ENCODE measurements at places on chromosomes 2 and 18.
A peak's percentile ranks its signal among the peaks of the same experiment; 100 is the strongest.

- DNase-seq, result no peak
These were observed 54.2 kb upstream of the ZSWIM2 start for GRCh38 chr2:186903216-186903615.

DNA sequence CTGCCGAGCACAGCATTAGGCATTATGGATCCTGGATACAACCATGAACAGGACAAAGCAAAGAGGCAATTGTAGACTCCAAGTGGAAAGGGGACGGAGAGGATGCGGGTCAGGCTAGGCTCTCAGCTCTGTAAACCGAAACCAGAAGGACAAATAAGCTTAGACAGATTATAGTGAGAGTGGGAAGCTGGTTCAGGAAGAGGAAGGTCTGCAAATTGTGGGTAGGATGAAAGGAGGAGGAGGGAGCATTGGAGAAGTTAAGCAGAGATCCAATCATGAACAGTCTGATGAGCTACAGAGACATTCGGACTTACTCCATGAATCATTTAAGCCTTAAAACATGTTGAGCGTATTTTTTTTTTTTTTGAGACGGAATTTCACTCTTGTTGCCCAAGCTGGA, 3.0 kb downstream of the MSH6 start:
- no peak for DNase-seq

- no peak for DNase-seq
These were observed 5.9 kb downstream of the RNF103 start for GRCh38 chr2:86617738-86618137.

- no peak for DNase-seq
These were observed 1304.3 kb upstream of the DDX18 start for GRCh38 chr2:116510117-116510671.

DNA sequence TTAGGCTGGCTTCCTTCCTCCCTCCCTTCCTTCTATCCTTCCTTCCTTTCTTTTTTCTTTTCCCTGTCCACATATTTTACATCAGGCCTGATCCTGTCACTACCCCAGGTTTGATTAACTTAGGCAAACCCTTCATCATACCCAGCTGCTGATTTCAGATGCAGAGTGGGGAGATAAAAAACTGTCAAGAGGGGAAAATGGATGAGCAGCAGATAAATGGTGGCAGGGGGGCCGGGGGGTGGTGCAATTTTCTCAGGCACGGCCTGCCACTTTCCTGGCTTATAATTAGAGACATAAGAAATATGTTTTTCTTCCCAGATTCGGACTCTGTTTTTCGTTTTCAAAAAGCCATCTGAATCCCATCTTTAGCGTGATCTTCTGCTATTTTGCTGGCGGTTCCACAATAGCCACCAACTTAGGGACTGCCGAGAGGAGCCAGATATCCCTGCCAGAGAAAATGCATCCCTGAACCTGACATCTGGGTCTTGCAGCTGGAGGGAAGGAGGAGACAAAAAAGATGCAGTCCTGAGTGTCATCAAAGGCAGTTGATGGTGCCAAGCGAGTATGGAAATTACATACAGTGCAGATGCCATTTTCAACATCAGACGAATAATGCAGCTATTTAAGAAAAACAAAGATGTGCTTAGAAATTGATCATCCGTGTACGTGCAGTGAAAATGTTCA, 49.9 kb downstream of the CXCR4 start:
- DNase-seq, result no peak

DNA sequence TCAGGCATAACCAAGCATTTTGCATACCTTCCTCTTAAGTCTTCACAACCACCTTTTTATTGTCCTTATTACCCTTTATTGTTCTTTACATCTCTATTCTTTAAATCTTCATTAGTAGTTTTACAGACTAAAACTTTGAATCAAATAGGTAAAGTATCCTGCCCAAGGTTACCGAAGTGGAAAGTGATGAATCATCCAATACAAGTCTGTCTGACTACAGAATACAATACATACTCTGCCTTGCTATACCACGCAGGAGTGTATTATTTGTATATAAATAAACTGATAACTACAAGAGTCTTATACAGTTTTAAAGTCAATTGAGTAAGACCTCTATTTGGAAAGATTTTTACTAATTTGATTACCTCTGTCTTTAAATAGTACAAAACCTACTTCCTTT, 196.0 kb downstream of the ZEB2 start:
- no peak for DNase-seq

DNA sequence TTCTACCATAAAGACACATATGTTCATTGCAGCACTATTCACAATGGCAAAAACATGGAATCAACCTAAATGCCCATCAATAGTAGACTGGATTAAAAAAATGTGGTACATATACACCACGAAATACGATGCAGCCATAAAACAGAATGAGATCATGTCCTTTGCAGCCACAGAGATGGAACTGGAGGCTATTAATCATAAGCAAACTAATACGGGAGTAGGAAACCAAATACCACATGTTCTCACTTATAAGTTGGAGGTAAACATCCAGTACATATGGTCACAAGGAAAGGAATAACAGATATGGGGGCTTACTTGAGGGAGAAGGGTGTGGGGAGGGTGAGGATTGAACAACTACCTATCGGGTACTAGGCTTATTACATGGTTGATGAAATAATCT, 7.7 kb downstream of the HMSD start:
- DNase-seq, result no peak

- DNase-seq, result no peak
These were observed 26.9 kb downstream of the CELF4 start for GRCh38 chr18:37538526-37539205.

GRCh38 chr2:232714969-232715368, 17.8 kb downstream of the GIGYF2 start:
- DNase-seq, result no peak

DNA sequence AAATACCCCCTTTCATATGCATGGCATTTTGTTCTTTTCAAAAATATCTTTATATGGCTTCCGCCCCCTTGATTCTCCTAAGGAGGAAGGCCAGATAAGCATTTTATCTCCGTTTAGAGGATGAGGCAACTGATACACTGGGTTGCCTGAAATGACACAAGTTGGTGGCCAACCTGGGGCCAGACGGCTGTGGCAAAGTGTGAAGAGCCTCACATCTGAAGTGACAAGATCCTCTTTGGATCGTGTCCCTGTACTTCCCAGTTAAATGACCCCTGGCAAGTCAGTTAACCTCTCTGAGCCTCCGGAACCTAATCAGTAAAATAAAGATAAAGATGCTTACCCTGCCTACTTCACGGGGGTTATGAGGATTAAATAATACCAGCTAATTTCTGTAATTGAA, 4.6 kb downstream of the SETBP1 start:
- DNase-seq, result no peak

GRCh38 chr2:201883606-201884369, 77.5 kb downstream of the CDK15 start:
- DNase-seq, result no peak

GRCh38 chr2:171271971-171272436, 111.3 kb upstream of the TLK1 start:
- no peak for DNase-seq

DNA sequence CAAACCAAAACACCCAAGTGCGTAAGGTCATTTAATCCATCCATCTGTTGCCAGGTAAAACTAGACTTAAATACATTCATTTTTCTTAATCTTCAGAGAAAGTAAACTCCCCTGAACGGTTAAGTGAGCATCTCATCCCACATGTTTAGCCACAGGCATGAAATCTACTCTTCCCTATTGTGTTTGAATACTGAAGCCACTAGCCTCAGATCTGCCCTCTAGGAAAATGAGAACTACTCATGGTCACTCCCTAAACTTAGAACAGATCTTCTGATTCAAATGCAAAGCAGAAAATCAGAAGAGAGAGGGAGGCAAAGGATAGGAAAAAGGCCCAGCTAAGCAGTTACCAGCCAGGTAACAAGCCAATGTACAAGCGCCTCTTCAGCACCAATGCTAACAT, 7.1 kb downstream of the TMEM247 start:
- DNase-seq, result no peak

- no peak for DNase-seq
These were observed 7.2 kb downstream of the ARPC2 start for GRCh38 chr2:218224186-218224585.

- DNase-seq, result no peak
These were observed 66.6 kb downstream of the MYOM1 start for GRCh38 chr18:3153107-3153704.

GRCh38 chr2:157929871-157930667, 53.9 kb upstream of the ACVR1 start:
- no peak for DNase-seq

DNA sequence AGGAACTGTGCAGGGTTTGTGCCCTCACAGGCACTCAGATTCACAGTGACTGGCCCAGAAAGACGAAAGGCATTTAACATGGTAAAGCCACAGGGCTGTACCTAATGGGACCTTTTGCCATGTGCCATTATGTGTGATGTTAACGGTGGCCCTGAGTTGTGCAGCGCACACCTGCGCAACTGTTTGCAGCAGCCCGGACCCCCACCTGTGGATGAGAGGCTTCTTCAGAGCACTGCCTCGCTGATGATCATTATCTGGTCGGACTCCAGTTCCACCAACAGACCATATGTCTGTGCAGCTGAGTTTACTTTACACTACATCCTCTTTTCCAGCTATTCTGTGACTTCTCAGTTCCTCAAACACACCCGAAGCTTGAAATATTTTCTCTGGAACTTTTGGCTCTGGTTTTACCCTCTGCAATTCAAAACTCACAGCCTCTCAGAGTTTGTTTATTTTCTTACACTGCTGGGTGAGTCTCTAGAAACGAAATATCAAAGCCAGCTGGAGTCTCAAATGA, 35.6 kb upstream of the UBE2F start:
- DNase-seq, result no peak

DNA sequence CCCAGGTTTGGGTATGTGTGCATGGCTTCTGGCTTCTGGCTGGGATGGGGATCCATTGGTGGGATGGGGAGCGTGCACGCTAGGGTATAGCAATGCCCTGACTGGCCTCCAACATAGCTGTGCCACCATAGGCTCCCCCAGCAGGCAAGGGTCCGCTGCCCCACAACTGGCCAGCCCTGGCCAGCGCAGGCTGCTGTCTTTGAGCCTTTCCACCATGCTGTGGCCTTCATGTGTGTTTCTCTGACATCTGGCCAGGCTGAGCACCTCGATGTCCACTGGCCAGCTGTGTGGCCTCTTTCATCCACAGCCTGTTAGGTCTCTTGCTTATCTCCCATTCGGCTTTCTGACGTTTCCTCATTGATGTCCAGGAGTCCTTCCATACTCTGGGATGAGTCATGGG, 231.3 kb downstream of the NDUFA10 start:
- DNase-seq, result no peak

DNA sequence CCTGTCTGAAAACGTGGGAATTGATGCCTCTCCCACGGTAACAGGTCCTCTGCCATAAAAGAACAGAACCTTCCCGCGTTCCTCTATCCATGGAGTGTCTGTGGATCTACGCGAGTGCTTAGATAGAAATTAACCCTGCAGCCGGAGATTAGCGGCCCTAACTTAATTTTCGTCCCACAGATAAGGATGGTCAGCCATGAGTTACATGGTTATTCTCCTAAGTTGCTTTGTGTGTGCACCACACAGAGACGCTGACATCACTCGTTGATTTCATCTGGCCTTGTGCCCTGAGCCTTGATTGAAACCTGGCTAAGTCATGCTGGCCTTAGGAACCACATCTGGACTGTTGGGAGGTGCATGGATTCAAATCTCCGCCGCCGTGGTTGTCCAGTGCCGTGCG, 132.1 kb downstream of the GBX2 start:
- no peak for DNase-seq

GRCh38 chr2:184357033-184357432, 241.3 kb upstream of the ZNF804A start:
- no peak for DNase-seq

DNA sequence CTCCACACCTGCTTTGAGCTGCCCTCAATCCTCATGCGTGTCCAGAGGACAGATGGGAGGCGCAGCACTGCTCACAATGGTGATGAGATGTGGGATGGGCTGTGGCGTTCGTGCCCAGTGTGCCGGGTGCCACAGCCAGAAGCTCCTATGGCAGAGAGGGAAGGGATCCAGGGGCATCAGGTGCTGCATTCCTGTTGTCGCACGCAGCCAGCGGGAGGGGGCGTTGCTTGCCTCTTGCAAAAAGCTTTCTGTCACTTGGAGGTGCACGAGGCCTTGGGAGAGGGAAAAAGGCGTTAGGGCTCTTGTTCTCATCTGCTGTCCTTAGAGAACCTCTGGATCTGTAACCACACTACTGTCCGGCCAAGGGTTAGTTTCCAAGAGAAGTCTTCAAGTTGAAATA, 29.2 kb upstream of the ALLC start:
- peak; percentile 38 for DNase-seq

GRCh38 chr2:149536649-149537048, 50.9 kb downstream of the MMADHC start:
- DNase-seq, result no peak

DNA sequence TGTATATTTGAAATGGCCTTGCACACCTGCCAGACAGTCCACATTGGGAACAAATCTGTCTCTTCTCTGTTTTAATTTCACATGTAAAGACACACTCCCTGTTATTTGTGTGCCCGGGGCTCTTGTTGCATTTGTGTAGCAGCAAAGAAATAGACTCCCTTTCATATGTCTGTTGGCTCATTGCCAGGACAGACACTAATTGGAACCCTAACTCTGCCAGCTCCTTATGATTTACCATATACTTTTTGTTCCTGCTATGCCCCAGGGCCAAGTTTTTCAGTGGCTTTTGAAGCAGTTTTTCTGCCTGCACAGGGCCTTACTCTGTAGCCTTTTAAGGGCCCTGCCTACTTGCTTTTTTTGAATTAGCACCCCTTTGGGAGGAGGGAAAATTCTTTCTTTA, 396.9 kb downstream of the DLGAP1 start:
- DNase-seq, result no peak

- DNase-seq, result no peak
These were observed 300.6 kb downstream of the TDRD15 start for GRCh38 chr2:21424375-21424774.

GRCh38 chr18:29226213-29226612, 1049.3 kb upstream of the CDH2 start:
- no peak for DNase-seq

- no peak for DNase-seq
These were observed 44.6 kb downstream of the REEP1 start for GRCh38 chr2:86292571-86293515.

DNA sequence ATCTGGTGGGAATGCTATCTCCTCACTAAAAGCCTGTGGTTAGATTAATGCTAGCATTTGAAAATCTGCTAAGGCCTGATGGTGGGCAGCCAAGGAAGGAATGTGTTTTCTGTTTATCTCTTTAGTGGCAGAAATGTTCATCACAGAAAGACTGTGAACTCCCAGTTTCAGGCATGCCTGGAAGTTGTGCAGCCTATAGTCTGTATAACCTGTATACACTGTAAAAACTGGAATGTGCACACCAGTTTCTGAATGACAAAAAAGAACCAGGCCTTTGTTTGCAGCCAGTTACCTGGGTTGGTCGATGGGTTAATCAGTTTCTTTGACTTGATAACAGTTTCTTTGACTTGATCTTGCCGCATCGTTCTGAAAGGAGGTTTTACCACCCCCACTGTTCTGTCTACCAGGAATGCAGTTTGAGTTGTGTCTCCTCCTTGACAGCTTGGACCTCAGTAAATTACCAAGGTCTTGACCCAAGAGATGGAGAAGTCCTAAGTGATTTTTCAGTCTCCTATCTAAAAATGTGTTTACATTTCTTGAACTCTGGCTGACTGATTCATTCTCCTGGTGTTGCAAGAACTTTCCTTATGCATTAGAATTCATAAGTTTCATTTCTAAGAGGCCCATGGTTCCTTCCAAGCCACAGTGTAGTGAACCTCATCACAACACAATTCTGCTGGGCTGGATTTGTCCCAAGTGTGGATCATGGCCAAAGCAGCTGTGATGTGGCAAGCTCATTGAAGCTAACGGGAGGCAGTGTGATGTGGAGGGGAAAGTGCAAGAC, 62.2 kb downstream of the KIAA2012 start:
- DNase-seq, result no peak

GRCh38 chr2:66547118-66547517, 112.2 kb downstream of the MEIS1 start:
- DNase-seq, result no peak

Data from NCI-H2171 (cell line).